Mammary epithelial cell (primary cell): ENCODE measurements at places on chromosomes 3 and 15. TPM values are rescaled to one million over a fixed set of nuclear protein-coding genes. Genes with fewer than 3 reads are reported as not detected.

The CDCP1 gene
- polyA plus RNA-seq = 138 TPM

The FOXL2NB gene
- polyA plus RNA-seq = 0.09 TPM

The ZNF660 gene
- 0.01 TPM for polyA plus RNA-seq

The HOMER2 gene
- polyA plus RNA-seq = 14.9 TPM

GRCh38 chr3:34254285-34254684 lies 455.9 kb downstream of the PDCD6IP start:
- DNase-seq = no peak

DNA sequence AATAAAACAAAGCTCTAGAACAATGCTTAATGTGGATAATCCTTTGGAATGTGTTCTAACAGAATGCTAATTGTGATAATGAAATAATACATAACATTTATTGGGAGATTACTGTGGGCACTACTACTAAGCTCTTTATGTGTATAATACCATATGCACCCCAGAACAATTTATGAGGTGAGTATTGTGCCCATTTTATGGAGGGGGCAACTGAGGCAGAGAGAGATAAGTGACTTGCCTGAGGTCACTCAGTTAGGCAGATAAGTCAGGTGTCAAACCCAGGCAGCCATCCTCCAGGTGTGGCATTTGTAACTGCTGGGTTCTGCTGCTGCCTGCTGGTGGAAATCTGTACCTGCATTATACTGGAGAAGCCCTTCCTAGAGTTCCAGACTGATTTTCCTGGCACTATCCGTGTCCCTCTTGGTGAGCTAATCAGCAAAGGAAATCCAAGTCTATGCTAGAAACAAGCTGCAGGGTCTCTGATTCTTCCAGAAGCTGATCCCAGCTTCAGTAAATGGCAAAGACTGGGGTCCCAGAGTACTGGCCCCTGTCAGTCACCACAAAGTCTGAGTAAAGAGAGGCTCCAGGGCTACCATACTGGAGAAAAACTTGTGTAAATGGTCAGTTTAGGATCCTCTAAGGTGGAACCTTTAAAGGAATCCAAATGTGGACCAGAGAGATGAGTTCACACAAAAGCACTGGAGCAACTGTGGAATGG lies 22.6 kb upstream of the RBP1 start:
- peak; percentile 45 for DNase-seq

DNA sequence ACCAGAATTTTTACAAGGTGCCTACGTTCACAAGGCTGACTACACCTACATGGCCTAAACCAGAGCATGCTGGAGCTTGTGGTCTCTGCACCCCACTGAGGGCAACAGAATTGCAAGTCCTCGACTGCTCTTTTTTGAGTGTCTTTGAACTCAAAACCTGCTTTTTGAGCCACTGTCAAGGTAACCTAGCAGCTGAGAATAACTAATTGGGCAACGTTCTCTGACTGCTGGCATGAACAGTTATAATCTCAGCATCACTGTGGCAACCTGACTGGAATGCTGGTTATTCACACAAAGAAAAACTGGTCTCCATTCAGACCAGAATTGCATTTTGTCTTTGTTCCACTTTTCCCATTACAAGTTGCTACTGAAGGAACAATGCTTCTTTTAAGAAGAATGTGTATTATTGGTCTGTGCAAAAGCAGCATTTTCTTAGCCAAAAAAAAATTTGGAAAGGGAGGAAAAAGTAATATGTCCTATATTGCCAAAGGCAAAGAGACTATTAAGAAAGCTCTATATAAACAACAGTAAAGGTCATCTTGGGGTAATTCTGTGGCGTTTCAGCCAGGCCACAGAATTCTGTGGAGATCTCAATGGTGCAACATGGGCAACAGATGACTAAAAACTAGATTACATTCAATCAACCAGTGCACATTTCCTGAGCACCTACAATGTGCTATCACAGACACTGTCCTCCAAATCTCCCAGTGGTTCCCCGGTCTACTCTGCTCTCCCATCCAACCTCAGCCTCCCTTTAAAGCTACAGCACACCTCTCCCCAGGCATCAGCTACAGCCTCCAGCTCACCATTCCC lies 76.8 kb downstream of the TNIK start:
- DNase-seq = peak; percentile 57

DNA sequence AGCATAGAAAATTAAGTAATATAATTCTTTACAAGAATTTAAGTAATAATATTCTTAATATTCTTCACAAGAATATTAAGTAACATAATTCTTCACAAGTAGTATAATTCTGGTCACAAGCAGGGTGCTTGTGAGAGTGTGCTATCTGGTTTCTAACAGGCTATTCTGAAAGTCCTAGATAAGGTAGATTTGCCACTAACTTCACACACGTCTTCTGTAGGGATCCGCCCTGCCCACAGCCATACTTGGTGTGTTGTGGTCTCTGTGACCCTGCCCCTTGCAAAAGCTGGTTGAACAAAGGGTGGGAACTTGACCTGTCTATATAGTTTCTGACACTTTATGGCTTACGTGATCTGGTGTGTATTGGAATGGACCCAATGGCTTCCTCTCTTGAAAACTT lies 253.4 kb upstream of the MDFIC2 start:
- no peak for DNase-seq

DNA sequence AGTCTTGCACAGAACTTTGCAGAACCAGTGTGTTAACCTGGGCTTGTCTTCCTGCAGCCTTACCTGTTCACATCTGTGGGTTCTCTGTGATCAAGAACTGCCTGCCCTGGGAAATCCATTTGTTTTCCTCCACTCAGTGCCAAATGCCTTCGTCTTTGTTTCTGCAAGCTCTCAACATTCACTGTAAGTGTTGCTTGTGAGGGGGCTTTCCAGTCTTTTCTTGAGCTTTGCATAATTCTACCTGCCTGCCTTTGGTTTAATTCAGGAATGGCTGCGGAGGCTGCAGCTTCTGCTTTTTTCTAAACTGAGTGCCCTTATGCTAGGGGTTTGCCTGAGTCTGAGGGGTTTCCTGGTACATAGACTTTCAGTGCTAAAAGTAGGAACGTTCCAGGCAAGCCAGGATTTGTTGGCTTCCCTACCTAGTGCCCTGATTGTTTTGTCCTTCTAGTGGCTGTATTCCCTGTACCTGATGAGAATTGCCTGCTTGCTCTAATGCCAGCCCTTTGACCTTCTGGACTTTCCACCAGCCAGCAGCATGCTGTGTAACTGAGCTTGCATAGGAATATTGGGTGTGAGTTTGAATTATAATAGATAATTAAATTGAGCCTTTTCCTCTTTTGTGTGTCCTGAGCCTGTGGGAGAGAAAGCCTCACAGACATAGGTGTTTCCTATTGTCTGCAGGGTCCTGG lies 96.6 kb upstream of the CLSTN2 start:
- no peak for DNase-seq

- no peak for DNase-seq
Measured at GRCh38 chr15:81288040-81288439, 35.9 kb downstream of the STARD5 start.

- no peak for DNase-seq
Measured at GRCh38 chr15:33907326-33907725, 61.0 kb upstream of the CHRM5 start.

DNA sequence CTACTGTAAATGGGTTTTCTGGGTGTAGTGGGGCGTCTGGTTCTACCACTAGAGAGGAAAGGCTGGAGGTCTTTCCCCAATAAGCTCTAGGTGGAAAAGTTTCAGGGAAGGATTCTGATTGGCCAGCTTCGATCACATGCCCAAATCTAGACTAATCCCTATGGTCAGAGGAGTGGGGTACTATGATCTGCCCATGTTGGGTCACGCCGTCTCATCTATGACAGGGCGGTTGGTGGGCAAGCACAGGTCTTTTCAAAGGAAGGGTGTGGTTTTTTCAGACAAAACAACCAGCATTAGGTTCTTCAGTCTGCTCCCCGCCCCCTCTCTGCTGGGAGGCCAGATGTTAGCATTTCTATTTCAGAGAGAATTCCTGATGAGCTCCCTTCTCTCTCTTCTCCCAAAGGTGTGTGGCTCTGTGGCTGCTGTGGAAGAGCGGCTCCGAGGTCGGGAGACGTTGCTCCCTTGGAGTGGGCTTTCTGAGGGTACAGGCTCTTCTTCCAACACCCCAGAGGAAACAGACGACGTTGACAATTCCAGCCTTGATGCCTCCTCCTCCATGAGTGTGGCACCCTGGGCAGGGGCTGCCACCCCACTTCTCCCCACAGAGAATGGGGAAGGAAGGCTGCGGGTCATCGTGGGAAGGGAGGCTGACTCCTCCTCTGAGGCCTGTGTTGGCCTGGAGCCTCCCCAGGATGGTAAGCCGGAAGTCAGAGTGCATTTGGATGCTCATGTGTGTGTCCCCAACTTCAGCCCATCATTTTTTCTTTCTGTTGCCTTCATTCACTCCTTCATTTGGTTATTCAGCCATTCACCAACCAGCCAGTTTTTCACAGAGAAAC lies 9.7 kb upstream of the TATDN2 start:
- DNase-seq = no peak

DNA sequence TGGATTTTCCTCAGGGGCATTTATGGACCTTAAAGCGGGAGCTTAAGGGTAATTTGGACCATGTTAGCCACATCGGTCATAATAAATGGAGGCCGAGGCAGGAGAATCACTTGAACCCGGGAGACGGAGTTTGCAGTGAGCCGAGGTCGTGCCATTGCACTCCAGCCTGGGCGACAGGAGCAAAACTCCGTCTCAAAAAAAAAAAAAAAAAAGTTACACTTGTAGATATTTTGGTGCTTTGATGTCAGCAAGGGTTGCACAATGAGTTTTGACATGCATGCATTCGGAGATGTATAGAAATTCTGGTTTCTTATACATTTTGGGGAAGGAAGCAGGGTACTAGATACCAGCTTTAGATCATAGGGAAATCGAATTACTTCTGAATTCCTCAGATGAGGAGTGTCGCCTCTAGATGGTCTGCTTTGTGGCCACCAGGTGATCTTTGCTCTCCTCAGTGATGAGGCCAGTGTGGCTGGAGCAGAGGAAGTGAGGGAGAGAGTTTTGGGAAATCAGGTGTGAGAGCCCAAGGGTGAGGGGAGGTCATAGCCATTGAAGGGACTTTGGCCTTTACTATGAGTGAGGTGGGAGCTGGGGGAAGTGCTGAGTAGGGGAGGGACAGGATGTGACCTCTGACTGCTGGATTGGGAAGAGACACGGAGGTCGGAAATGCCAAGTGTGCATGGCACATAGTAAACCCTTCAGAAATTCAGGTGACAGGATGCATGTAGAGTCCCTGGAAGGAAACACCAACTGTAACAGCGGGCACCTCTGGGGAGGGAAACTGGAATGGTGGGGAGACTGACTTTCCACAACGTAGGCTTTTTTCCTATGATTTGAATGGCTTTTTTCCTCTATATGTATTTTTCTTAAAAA lies 8.4 kb upstream of the RBSN start:
- DNase-seq = no peak

- DNase-seq = peak; percentile 2
Measured at GRCh38 chr15:45333550-45333949, 44.8 kb downstream of the GATM start.

DNA sequence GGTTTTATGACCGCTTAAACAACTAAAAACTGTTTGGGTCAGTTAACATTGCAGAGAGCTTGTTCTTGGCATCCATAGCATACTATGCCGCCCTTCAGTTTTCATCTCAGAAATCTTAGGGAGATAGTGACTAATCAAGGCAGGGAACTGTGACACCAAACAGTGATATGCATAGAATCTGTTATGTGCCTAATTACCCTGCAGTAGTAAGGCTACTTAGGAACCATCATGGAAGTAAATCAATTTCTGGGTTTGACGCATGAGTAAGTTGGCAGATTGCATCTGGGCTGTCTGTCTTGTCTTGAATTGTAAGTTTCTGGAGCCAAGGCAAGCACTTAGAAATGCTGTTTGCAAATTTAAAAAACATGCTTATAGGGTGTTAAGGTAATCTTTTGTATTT lies 22.5 kb downstream of the KCTD6 start:
- DNase-seq = no peak

DNA sequence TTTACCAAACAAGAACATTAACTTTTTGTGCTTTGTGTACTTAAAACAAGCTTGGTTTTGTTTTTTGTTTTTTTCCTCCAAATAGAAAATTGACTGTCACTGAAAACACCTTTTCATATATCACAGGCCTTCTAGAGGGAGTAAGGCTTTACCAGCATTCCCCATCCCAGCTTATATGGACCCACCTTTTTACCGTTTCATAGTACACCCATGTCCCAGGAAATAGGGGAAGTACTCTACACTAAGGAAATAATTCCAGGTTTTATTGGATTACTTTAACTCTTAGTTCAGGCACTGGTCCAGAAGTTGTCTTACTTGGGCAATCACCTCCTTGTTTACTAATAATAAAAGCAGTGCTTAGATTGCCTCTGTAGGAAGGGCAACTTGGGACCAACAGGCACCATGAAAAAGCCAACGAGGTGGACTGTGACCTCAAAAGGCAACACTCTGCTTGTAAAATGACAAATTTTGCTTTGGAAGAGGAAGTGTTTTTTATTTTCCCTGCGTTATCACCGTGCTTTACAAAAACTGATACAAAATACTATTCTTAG lies 26.2 kb downstream of the HMG20A start:
- no peak for DNase-seq

- DNase-seq = no peak
Measured at GRCh38 chr3:115111632-115112031, 35.5 kb downstream of the ZBTB20 start.

DNA sequence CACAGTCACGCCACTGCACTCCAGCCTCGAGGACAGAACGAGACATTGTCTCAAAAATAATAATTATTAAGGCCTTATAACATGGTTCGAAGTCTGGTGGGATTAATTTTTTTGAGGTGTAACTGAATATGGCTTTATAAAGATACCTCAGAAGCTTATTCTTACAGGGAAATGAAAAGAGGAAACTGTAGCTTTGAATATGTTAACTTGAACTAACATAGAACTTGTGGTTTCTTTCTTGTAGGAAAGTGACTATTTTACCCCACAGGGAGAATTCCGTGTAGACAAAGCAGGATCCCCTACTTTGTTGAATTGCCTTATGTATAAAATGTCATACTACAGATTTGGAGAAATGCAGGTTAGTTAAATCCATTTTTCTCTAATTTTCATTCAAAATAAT lies 96.3 kb downstream of the STT3B start:
- DNase-seq = no peak

GRCh38 chr3:190617185-190617584 lies 103.3 kb downstream of the IL1RAP start:
- DNase-seq = no peak

DNA sequence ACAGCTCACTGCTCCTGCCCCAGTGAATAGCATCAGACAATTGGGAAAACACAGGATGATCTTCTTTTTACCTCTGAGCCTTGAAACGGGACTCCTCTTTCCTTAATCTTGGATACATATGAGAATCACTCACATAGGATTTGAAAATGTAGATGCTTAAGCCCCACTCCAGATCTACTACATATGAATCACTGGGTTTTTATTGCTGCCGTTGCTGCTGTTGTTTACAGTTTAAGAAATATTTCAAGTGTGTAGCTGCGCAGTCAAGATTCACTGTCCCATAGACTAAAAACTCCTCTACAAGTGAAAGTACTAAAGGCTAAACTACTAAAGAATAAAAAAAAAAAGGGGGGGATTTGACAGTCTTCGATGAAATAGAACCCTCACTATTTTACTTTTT lies 765.9 kb downstream of the NTRK3 start:
- no peak for DNase-seq

GRCh38 chr3:123344175-123344906 lies 104.5 kb downstream of the ADCY5 start:
- DNase-seq = no peak
